ENCODE measurements at places on chromosomes 3 and 15.
A peak's percentile ranks its signal among the peaks of the same experiment; 100 is the strongest.

- DNase-seq: no peak
These were observed 22.1 kb upstream of the PRR23E start for GRCh38 chr3:127170814-127171213.

DNA sequence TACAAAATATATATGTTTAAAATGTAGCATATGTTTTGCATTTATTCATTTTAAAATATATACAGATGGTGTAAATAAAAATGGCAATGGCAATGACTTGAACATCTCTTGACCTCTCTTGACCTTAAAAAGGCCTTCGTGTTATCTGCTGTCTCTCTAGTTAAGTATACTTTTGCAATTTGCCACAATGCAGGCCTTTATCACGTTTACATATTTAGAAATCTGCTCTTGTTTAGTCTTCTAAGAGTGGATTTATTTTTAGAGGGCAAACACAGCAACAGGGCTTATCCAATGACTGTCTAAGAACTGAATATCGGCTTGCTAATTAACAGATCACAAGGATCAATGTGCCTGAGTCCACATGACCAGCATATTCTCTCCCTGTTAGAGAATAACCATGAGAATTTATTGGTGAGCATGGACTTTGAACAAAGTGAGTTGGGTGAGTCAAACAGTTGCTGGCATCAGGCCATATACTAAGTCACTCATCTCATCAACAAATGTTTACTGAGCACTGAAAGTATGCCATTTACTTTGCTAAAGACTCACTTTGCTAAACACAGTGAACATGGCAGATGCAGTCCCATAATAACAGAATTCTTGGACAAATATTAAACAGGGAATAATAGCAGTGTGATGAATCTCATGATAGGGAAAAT is 48.2 kb downstream of the MDFIC2 start:
- DNase-seq: no peak

DNA sequence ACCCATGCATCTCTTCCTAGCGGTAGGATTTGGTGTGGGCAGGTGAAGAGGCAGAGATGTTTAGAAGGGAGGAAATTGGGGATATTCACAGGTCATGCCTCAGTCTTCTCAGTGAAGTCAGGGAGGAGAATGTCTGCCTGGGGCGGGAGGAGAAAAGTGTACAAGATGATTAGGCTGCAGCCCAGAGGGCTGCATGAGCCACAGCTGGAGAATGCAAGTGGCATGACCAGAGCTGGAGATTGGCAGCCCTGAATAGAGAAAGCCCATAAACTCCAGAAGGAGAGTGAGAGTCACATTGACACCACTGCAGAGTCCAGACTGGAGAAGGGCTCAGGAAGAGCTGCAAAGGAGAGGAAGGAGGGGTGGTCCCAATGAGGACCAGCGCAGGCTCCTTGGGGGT is 22.6 kb downstream of the PDHB start:
- DNase-seq: no peak

DNA sequence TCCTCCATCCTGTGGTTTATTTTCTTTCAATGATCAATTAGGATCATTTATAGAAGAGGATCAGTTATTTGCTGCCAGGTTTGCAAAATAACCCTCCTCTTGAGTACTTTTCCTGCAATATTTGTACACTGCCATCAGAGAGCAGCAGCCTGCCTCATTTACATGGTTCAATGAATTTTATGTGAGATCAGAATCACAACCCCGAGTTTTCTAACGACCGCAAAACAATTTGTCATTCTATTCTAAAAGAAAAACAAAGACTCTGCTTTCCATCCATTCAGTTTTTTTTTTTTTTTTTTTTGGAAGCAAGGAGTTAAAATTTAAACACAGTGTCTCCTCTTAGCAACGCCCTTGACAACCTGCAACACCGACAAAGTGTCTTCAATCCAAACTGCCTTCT is 146.9 kb downstream of the RAB11A start:
- no peak for DNase-seq

GRCh38 chr15:34786206-34786605 is 9.1 kb downstream of the ACTC1 start:
- DNase-seq: no peak

DNA sequence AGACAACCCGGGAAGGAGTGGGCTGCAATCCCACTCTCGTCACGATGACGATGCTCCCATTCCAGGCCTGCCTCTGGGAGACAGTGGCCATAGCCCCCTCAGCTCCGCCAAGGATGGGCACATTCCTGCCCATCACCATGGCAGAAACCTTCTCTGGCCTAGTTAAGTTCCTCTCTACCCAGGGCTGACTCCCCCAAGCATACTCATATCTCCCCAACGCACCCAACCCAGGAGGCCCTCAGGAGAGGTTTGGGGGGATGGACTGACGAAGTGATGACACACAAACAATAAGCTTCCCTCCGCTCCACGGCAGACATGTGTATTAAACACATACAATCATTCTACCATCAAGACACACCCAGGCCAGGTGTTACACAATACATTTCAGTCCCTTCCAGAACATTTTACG is 60.1 kb downstream of the VGLL4 start:
- DNase-seq: no peak

GRCh38 chr15:62824111-62825015 is 218.2 kb upstream of the TPM1 start:
- no peak for DNase-seq

- peak; percentile 72 for DNase-seq
These were observed 194.2 kb downstream of the UACA start for GRCh38 chr15:70569091-70569713.

DNA sequence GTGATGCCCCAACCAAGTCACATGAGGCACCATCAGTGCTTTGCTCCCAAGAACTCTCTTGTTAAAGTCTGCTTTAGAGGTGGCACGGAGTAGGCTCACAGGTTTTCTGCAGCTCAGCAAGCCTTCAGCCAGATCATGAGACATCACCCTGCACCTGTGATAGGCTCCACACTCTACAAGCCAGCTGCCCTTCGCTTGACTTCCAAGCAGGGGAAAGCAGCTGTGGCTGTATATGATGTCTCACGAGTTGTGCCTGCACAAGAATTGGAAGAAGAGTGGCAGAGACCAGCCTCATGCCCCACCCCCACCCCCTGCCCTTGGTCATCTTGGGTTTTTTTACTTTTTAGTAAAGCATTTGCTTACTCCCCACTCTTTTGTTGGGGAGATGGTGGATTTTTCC is 22.5 kb downstream of the MRPS11 start:
- no peak for DNase-seq

DNA sequence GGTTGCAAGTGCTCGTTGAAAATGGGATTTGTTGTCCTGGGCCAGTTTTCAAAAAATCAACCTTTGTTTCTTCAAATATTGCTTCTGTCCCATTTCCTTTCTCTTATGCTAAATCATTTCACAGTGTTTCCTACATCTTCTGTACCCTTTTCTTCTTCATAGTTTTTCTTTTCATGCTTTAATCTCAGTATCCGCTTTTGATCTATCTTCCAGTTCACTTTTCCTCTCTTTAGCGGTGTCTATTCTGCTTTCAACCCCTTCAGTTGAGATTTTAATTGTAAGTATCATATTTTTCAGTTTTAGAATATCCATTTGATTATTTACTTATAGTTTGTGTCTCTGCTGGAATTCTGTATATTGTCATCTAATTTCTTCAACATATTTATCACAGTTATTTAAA is 311.7 kb upstream of the TPM1 start:
- no peak for DNase-seq

GRCh38 chr15:57591822-57592367 is at the start of gene MYZAP:
Gene MYZAP (plus strand): TSS chr15:57591904. CDS start chr15:57592035, 131 bp downstream.
- no peak for DNase-seq

DNA sequence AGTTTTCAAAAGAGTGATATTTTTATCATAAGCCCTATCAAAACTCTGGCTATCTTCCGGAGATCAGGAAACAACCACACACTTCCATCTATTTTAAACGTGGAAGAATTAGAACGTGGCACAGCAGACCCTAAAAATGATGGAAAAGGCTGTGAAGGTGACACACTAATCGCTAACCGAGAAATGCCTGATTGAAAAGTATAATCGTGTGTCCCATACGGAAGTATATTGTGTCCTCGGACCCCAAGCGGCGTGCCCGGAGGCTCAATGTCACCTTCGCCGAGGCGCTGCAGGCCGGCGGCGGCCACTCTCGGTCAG is 642 bp downstream of the COX5A start:
- peak; percentile 31 for DNase-seq

GRCh38 chr3:62070891-62071290 is 302.5 kb downstream of the FEZF2 start:
- DNase-seq: no peak

DNA sequence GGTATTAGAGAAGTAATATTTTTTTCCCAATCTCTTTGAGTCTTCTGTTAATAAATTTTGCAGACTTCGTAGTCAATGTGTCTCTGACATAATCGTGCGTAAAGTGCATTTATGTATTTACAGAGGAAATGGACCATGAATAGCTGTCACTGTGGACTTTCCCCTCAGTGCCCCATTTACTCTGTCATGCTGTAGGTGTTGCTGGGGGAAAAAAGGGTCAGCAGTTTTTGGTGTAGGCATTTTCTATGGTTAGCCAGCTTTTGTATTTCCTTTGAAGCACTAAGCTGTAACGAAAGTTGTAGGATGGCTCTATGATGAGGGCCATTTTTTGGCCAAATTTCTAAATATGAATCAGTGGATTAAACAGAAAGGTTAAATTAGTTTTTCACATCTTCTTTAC is 598.4 kb downstream of the FGF12 start:
- DNase-seq: no peak

GRCh38 chr15:42010434-42010833 is 10.4 kb downstream of the PLA2G4E start:
- no peak for DNase-seq

DNA sequence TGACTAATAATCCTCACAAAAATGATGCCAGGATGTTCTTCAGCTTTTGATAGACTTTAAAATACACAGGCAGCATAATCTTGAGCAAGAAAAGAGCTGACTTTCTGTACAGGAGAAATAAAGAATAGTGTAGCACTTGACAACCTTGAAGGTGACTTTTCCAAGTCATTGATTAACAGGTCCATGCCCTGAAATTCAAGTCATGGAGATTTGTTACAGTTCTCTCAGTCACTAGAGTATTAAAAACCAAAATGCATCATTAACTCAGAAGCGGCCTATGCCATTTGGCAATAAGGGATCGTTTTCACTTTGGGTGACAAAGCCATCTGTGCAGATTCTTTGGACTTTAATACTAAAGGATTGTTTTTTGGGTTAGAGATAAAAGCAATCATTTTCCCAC is 692.7 kb upstream of the SGO1 start:
- no peak for DNase-seq

GRCh38 chr3:143362115-143362991 is 242.8 kb downstream of the CHST2 start:
- DNase-seq: no peak

GRCh38 chr3:46959161-46959511 is 17.4 kb downstream of the CCDC12 start:
- DNase-seq: peak; percentile 31

GRCh38 chr3:19183584-19183983 is 35.3 kb downstream of the KCNH8 start:
- DNase-seq: no peak

DNA sequence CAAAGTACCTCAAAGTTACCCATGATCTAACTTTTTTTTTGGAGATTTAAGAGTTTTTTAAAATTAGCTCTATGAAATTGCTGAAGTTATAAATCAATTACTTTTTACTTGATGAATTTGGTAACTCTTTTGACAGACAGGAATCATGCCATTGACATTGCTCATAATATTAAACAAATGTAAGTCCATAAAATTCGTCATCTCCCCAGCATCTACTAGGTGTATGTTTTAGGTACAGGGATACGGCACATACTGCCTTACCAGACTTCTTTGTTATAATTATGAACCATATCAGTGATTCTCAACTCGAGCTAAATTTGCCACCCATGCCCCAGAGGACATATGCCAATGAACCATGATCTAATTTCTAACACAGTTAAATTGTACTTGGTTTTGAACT is 247.5 kb upstream of the TGFBR2 start:
- DNase-seq: no peak

DNA sequence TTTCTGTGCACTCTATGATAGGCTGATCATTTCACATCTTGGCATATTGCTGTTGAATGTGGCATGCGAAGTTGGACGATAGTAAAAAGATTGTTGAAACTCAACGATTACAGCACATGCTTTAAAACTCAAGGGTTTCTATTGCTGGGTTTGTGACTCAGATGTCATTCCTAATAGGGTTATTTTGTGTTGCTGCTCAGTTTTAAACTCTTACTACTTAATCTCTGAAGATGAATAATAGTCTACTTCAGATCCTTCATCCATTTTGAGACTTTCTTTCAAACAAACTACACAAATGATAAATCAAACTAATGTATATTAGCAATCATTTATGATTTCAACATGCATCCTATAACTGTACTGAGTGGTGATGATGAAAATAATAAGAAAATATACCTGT is 71.3 kb upstream of the MBNL1 start:
- peak; percentile 78 for DNase-seq

DNA sequence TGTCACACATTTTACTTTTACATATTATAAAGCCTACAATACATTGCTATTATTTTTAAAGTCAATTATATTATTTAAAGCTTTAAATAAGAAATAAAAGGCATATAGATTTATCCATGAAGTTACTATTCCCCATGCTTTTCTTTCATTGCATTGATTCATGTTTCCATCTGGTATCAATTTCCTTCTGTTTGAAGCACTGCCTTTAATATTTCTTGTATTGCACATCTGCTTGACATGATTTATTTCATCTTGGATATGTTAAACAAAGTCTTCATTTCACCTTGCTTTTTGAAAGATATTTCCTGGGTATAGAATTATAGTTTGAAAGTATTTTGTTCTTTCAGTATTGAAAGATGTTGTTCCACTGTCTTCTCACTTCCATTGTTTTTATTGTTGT is 174.3 kb upstream of the MBNL1 start:
- no peak for DNase-seq

- peak; percentile 87 for DNase-seq
These were observed 42.1 kb upstream of the TASOR start for GRCh38 chr3:56725175-56725574.

DNA sequence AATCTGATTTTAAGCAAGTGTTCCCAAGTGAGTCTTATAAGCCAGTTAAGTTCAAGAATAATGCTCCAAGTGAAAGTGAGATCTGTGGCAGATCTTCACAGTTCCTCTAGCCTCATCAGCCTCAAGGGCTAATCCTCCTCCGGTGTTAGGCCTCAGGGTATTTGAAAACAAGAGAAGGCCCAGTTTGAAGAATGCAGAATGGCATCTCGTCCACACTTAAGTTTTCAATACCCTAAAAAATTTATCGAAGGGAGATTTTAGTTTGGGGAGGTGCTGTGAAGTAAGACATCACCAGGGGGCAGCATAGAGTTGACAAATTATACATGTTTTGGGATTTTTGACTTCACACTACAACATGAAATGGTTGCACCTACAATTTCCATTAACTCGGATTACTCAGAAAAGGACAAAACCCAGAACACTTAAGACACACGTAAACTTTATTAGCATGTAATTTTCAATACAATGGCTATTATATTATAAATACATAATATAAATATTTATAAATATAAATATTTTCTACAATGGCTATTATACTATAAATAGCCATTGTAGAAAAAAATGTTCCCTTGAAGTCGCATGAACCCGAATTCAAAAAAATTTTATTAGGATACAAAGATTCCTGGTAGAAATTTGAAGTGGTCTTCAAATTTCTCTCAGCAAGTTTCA is 2.3 kb upstream of the TMEM266 start:
- DNase-seq: peak; percentile 48

All from MV-4-11 (cell line).